ENCODE measurements at places on chromosomes 2 and 18.
A peak's percentile ranks its signal among the peaks of the same experiment; 100 is the strongest.

DNA sequence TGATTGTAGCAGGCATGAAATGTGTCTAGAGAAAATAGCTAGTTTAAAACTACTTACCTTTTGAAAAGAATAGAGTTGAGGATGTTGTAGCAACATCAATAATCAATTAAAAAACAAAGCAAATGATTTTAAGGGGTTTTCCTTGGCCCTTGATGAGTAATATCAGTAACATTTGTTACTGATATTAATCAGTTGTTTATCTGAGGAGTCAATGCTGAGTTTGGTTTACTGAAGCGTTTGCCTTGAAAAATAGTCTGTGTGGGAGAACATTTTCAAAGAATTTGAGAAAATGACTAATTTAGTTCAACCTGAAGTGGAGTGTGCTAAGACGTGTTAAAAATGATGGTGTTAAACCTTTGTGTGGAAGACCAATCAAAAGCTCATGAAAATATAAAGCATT is 9.3 kb downstream of the PTH2R start:
- peak; percentile 69 for DNase-seq

GRCh38 chr2:3148716-3149115 is 228.9 kb downstream of the EIPR1 start:
- no peak for DNase-seq

- peak; percentile 43 for DNase-seq
These were observed 10.3 kb upstream of the CHST10 start for GRCh38 chr2:100427627-100428258.

DNA sequence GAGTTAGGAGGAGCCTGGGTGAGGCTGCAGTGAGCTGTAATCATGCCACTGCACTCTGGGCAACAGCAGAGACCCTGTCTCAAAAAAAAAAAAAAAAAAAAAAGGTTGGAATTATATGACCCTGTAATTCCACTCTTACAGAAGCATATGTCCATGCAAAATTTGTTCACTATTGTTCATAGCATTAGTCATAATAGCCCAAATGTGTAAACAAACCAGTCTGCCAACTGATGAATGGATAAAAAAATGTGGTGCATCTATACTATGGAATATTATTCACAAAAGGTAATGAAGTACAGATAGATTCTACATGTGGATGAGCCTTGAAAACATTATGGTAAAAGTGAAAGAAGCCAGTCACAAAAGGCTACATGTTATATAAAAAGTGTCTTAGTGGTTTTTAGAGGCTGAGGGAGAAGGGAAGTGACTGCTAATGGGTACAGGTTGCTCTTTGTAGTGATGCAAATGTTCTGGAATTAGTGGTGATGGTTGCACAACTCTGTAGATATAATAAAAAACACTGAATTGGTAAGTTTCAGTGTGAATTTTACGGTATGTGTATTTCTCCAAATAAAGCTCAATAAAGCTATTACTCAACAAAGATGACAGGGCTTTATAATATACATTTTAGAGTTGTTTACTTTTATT is 9.4 kb downstream of the COA5 start:
- DNase-seq: no peak

Data from T-helper 1 cell (primary cell).